Stimulated activated CD8-positive, alpha-beta memory T cell treated with anti-CD3 and anti-CD28 coated beads, Interleukin-15, amount 100 ng/mL, for 1 hour (primary cell): ENCODE measurements at places on chromosomes 6 and 20.

- DNase-seq = no peak
Measured at GRCh38 chr6:111610548-111611172, 5.0 kb upstream of the TRAF3IP2 start.

- DNase-seq = no peak
Measured at GRCh38 chr6:157760589-157761330, 62.3 kb upstream of the SNX9 start.

DNA sequence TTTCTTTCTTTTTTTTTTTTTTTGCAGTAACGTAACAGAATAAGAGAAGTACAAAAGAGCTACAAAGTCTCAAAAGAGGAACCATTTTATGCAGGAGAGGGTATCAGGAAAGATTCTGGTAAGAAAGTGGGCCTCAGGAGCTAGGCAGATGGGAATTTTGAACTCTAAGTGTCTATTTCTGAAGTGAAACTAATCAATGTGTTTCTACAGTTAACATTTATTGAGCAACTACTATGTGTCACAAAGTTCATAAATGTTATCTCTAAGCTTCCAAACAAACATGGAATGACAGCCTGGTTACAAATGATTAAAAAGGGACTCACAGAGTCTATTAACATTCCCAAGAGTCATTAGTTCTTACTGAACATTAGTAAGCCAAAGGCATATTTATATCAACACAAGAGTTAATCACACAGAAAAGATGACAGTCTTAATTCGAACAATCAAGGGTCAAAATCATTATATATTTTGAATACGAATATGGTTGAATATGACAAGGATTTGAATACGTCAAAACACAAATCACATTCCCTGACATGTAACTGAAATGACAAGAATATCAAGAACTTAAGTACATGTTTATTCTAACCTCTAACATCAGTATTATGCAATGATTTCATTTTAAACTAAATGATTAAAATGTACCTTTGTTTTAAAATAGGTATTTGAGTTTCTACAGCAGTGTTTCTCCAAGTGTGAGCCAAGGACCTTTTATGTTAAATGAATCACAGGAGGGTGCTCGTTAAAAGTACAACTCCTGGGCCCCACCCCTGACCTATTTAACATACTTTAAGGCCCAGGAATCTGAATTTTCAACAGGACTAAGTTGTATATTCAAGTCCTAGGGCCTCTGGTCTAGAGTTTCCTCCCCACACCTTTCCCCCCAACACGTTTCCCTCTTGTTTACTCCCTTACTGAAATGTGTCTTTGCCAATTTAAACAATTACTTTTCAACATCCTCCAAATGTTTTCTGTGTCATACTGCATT, 89.7 kb downstream of the ATXN1 start:
- no peak for DNase-seq

- DNase-seq = no peak
Measured at GRCh38 chr6:113859349-113860180, 2.4 kb downstream of the MARCKS start.

GRCh38 chr6:110270165-110270564, 88.0 kb downstream of the METTL24 start:
- no peak for DNase-seq

DNA sequence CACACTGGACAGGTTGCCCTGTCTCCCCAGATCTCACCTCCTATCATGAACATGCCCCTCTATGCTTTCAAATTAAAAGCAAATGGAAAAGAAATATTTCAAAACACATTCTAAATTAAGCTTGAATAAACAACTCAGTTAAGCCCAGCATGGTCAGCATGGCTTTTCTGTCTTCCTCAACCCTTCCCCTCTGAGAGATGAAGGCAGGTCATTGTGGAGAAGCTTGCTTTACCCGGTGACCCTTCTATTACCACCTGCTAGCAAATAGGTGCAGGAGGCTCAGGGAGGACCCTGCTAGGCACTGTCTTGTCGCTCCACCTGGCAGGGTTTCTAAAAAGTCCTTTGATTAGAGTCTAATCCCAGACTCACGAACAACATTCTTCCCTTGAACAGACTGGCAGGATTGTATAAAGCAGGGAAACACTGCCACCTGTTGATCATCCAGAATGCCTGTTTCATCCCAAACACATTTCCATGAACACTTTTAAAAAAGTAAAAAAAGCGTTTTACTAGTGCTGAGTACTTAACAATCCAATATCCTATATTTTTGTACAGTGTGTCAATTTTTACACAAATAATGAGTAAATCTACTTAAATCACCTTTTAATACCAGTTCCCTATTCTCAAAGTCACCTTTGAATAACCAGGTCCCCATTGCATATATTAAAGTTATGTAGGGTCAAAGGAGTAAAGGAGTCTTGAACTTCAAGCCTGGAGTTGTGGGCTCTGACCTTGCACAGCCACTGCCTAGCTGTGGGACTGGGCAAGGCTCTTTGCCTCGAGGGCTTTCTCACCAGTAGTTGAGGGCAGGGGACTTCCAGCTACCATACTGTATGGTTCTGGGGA, 75.5 kb downstream of the GPR6 start:
- no peak for DNase-seq

DNA sequence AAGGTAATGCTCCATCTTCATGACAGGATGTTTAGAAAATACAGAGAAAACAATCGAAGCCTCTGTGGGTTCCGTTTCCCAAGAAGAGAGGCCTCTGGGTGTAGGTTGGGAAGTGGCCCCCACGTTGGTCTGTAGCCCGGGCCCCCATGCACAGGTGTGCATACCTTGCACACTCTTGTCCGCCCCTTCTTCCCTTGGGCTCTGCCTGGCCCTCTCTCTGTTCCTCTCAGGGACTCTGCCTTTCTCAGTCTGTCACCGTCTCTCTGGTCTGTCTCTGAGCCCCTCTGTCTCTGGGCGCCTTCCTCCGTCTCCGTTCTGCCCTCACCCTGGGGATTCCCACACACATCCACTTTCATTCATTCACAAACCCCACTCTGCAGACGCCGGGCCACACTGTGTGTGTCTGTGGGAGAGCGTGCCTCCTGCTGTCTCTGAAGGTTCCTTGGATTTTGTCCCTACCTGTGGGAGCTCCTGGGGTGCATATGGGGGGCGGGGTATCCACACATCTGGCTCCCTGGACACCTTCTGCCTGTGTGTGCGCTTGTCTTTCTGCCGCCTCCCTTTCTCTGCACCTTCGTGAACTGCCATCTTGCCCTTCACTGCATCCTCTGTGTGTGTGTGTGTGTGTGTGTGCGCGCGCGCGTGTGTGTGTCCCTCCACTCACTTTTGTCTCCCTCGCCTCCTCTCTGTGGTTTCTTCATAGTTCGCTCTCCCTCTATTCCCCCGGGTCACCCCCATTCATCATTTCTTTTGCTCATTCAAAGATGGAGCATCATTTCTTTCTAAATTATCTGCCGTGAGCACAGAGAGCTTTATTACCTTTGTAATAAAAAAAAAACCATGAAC, 75.3 kb downstream of the SRC start:
- DNase-seq = no peak

DNA sequence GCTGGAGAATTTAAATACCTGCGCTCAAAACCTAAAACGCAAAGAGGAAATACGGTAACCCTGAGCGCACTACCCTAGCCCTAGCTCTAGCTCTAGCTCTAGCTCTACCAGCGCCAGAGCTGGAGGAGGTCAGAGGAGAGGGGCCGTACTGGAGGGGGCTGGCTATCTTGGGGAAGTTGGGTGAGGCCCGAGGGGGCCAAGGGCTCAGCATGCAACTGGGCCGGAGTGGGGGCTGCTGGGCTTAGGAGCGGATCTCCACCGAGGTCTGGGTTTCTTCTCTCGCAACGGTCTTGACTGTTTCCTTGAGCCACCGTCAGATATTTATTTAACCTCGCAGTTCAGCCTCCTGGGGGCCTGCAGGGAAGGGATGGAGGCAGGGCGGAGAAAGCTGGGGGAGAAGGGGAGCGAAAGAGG, 91.0 kb downstream of the NCR2 start:
- no peak for DNase-seq

GRCh38 chr20:20743511-20744169, 31.2 kb upstream of the RALGAPA2 start:
- DNase-seq = no peak

DNA sequence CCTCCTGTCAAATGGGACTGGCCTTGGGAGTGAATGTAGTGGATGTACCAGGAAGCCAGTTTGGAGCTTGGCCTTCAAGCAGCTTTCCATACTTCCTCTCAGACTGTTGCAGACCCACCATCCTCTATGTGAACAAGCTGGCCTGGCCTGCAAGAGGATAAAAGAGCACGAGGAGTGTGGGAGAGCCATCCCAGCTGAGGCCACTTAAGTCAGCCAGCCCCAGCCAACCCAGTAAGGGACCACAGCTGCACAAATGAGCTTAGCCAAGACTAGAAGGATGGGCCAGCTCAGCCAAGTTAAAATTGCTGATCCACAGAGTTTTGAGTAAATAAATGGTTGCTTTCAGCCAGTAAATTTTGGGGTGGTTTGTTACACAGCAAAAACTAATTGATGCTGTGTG, 156.9 kb upstream of the SOX4 start:
- DNase-seq = no peak

GRCh38 chr6:41531591-41532582, 14.3 kb upstream of the FOXP4 start:
- no peak for DNase-seq

DNA sequence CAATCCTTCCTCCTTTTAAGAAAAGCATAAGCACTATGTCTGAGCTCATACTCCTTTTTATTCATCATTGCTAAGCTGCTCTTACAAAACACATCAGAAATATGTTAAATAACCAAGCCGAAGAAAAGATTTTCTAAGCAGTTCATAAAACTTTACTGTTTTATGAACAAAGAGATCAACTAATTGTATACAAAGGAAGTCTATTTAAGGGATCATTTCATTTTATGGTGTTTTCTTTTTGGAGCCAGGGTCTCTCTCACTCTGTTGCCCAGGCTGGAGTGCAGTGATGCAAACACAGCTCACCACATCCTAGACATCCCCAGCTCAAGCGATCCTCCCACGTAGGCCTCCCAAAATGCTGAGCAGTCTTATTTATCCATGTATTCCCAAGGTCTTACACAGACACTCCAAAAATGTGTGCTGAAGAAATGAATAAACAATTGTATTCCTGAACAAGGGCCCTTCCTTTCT, 9.3 kb downstream of the NUDT3 start:
- DNase-seq = no peak

DNA sequence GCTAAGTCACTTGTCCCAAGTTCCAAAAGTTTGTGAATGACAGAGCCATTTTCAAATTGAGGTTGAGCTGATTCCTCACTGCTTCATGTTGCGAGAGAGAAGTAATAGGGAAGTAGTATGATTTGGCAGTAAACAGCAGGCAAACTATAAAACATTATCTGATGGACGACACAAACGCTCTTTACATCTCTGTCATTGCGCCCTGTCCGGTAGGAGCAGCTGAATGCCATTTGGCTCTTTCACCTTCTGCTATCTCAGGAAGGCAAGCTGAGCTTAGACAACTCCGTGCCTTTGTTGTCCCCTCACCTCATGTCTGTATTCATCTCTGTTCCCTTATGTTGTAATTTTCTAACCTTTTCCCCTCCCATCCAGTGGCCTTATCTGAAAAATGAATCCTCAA, 440.7 kb upstream of the FLRT3 start:
- no peak for DNase-seq

- DNase-seq = no peak
Measured at GRCh38 chr20:35555951-35556645, 14.2 kb downstream of the ERGIC3 start.

- no peak for DNase-seq
Measured at GRCh38 chr20:62723351-62723750, 14.7 kb downstream of the NTSR1 start.

DNA sequence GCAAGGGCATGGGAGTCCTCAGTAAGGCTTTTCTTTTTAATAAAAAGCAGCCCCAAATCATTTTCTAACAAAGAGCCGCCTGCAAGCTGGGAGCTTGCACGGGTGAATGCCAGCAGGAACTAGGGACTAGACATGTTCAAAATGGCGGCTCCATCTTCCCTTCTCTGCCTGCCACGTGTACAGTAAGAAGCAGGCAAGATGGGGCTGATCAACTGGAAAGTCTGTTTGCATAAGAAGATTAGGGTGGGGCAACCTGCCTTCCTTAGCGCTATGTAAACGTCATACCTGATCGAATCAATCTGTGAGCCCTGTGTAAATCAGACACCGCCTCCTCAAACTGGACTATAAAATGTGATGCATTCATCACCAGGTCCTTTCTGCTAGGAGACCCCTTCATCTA, 299.4 kb upstream of the SOX4 start:
- no peak for DNase-seq

GRCh38 chr20:13220194-13220903, 725 bp upstream of the ISM1 start:
- DNase-seq = no peak

DNA sequence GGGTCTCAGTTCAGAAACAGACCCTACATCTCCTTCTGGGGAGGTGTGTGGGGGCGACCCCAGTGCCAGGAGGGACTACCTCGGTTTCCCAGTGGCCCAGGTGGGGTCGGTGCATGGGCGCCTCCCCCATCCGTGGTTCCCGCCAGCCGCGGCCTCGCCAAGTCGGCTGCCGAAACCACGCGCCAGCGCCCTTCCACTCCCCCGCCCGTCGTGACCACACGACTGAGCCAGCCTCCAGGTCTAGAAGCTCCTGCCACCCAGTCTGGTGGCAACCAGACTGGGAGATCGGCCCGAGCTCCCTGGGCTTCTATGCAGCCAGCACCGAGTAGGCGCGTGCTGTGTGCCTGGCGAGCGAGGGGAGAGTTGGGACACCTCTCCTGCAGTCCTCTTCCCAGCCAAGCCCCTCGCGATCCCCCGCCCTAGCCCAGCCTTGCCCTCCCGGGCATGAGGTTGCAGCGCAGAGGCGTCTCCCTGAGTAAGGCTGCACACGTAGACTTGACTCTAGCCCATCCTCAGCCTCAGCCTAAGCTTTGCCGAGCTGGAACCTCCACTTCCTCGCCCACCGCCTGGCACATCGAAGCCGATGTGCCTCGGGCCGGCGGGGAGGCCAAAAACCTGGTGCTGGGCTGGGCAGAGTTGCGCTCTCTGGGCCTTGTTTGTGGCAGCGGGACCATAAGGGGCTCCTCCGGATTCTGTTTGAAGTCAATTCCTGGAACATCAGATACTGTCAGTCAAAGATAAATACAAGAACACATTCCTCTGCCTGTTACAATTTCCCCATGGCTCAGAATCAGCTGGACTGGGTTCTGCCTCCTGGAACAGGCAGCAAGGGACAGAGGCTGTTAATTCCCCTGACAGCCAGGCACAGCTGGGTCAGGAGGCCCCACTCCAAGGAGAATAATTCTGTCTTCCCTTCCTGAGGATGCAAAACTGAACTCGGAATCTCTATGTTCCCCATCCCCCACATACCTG, 1.5 kb upstream of the CPNE5 start:
- no peak for DNase-seq

DNA sequence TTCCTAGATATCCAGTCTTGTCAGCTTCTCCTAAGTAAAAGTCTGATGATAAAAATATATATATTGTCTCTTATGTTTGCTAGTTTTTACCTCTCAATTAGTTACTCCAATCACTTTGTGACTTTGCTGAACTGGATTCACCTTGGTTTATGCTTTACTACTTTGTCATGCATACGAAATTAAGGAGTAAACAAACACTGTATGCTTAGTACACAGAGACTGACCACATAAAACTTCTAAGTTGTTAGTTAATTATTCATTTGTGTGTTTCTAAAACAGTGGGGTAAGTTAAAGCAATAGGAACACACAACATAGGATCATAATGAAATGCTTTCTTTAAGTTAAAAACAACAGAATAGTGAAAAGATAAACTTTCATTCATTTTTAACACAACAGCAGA, 877.3 kb upstream of the MAP3K7 start:
- DNase-seq = no peak
